NCI-H1092 treated with DMSO at 0.1 percent for 48 hours (cell line): ENCODE measurements at places on chromosomes 1 and 21.

DNA sequence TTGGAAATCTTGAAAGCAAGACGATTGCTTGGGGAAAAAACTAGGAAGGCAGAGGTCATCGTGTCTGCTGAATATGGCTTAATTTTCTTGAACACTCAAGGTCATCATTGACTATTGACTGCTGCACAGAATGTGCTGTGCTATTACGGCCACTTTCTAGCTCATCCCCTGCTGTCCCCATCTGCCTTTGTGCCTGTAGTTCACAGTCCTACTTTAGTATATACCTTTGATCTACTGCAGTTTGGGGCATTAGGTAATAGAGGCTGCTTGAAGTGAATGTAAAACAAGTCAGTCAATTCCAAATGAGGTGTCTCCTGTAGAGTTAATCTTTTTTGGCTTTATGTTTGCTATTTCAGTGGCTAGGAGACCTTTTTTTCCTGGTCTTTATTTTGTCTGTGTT, 8.3 kb downstream of the RAB4A start:
- DNase-seq, result no peak

GRCh38 chr1:43329995-43330751, 7.4 kb upstream of the MPL start:
- no peak for DNase-seq

DNA sequence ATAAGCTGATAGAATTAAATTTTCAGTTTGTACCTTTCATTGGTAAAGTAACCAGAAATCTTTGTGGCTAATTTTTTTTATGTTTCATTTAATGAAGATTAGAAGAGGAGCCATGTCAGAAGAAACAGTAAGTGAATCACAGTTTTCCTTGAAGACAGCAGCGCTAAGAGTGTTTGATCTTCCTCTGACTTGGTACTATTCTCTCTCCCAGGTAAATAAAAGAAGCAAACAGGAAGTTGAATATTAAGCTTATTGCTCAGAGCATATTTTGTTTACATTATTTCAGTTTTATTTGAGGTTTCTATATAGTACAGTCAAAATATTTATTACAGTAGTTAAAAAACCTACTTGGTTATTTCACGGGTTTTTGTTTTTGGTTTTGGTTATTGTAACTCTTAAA, 3.7 kb downstream of the MIGA1 start:
- no peak for DNase-seq

GRCh38 chr1:22932803-22933470, 39.7 kb downstream of the LACTBL1 start:
- no peak for DNase-seq

- DNase-seq, result no peak
These were observed 107.8 kb downstream of the EDEM3 start for GRCh38 chr1:184646824-184647223.

- no peak for DNase-seq
These were observed 44.6 kb upstream of the GREM2 start for GRCh38 chr1:240656531-240656930.
